ENCODE measurements at places on chromosomes 13 and 19. TPM values are rescaled to one million over a fixed set of nuclear protein-coding genes. Genes with fewer than 3 reads are reported as not detected.

DNA sequence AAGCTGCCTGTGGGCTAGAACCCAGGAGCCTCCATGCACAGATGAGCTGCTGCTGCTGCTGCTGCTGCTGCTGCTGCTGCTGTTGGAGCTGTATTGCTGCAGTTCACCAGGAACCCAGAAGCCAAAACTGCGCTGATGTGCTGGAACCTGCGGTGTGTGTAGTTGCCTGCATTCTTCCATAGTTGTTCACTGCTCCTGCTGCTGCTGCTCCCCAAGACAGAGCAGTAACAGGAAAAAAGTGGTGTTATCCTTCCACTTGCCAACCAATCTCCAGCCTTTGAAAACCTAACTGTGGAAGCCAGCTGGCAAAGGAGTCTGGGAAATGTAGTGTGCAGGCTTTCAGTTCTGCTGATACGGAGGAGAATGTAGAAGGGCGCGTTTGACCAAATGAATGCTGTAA is 37.9 kb downstream of the ARHGAP35 start:
- peaks cover 9% of the 10 kb centered on the region for H3K4me1 ChIP-seq
- DNase-seq, result no peak
- no peaks in the 10 kb centered on the region for H3K36me3 ChIP-seq
- H3K27ac ChIP-seq, result no peak overlapping the region
- H3K27me3 ChIP-seq, result no peaks in the 10 kb centered on the region
- H3K4me3 ChIP-seq, result no peak overlapping the region

GRCh38 chr19:45423589-45424190 is at the start of gene ERCC1:
ERCC1 (minus strand) TSS chr19:45423917; CDS start chr19:45423374, 543 bp downstream.
- peak within 1 kb of the TSS; percentile 96 for H3K27ac ChIP-seq
- H3K27me3 ChIP-seq, result no peaks in the 10 kb centered on the region
- H3K36me3 ChIP-seq, result peaks cover 20% of the 10 kb centered on the region
- peak; percentile 94 for DNase-seq
- peaks cover 4% of the 10 kb centered on the region for H3K4me1 ChIP-seq

- peaks cover 23% of the 10 kb centered on the region for H3K27me3 ChIP-seq
- peak; percentile 36 for DNase-seq
- no peak overlapping the region for H3K27ac ChIP-seq
- H3K4me1 ChIP-seq, result peaks cover 15% of the 10 kb centered on the region
- no peaks in the 10 kb centered on the region for H3K36me3 ChIP-seq
Observed at GRCh38 chr19:53908106-53908934, 758 bp upstream of the CACNG7 start.

DNA sequence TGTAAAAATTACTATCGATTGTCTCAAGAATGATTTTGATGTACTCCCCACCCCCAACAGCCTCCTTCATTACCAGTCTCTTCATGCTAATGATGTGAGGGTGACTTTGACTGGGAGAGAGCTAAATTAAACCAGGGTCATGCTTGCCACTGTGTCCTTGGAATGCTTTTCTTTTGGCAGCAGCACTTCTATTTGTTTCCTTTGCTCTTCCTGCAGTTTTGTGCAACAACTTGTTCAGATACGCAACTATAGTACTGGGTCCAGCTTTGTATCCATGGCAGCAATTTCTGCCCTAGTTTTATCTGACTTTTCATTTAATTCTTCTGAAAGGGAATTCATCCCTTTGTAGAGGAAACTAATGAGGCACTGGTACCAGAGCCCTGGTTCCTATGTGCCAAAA is 2792.1 kb downstream of the PCDH9 start:
- DNase-seq, result no peak
- H3K4me3 ChIP-seq, result no peak overlapping the region
- H3K36me3 ChIP-seq, result no peaks in the 10 kb centered on the region
- H3K27ac ChIP-seq, result no peak overlapping the region

GRCh38 chr13:32423592-32423991 is 4.3 kb downstream of the N4BP2L1 start:
- no peak overlapping the region for H3K4me3 ChIP-seq
- no peaks in the 10 kb centered on the region for H3K36me3 ChIP-seq
- no peak overlapping the region for H3K27ac ChIP-seq
- DNase-seq, result no peak
- no peaks in the 10 kb centered on the region for H3K27me3 ChIP-seq

DNA sequence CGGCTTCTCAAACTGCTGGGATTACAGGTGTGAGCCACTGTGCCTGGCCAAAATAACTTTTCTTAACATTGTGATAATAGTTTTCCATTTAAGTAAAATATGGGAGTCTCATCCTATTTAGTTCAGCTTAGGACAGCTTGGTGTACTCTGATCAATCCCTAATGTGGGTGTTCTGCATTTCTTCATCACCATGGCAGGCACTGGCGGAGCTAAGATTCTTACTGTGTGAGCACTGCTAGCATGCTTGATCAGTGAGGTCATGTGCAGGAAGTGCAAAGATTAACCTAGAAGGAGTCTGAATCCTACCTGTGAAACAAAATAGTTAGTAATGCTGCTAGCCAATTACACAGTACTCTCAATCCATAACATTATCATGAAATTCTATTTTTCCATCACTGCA is 1684.2 kb upstream of the SLC10A2 start:
- H3K4me1 ChIP-seq, result no peaks in the 10 kb centered on the region
- H3K27me3 ChIP-seq, result no peaks in the 10 kb centered on the region
- no peak overlapping the region for H3K27ac ChIP-seq
- no peak overlapping the region for H3K4me3 ChIP-seq
- no peak for DNase-seq

DNA sequence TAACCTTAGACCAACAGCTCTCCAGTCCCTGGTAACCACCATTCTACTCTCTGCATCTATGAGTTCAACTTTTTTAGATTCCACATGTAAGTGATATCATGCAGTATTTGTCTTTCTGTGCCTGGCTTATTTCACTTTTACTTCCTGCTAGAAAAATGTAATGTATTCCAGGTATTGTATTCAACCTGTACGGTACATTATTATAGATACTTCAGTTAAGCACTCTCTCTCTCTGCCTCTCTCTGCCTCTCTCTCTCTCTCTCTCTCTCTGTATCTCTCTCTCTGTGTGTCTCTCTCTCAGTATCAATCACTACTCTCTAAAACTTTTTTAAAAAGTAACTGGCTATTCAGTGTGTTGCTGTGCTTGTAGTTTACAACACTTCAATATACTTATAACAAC is 8.4 kb downstream of the DACH1 start:
- H3K27ac ChIP-seq, result no peak overlapping the region
- H3K36me3 ChIP-seq, result no peaks in the 10 kb centered on the region
- peaks cover 21% of the 10 kb centered on the region for H3K4me1 ChIP-seq
- DNase-seq, result no peak
- no peaks in the 10 kb centered on the region for H3K27me3 ChIP-seq

GRCh38 chr13:74136084-74136658 is 2.0 kb upstream of the KLF12 start:
- DNase-seq, result peak; percentile 41
- H3K27me3 ChIP-seq, result no peaks in the 10 kb centered on the region
- H3K27ac ChIP-seq, result peak overlapping the region; percentile 98
- H3K36me3 ChIP-seq, result no peaks in the 10 kb centered on the region
- H3K4me1 ChIP-seq, result no peaks in the 10 kb centered on the region

DNA sequence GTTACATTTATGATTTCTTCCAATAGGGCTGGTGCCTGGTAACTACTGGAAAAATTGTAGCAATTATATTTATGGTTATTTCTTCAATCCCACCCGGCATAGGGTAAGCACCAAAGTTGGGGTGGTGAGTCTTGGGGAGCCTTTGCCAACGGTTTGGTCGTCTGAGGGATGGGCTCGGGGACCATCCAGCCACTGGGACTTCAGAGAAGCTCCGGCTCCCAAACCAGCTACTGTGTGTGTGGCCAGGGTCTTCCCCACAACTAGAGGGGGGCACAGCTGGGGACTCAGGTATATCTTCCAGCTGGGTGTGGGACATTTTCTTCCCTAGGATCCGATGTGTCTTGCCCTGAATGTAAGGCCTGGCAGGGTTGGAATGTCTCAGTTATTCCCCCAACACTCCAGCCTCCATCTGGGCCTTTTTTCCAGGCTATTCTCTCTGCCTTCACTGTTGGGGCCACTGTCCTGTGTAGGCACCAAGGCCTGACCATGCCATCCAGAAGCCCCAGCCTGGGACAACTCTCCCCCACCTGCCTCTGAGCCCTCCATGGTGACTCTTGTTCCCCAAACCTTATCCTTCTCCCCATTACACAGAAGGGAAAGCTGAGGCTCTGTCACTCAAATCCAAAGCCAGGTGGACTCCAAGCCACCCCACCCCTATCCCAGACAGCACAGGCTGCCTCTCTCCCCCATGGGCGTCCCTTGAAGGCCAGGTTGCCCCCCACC is 1.1 kb upstream of the IFI30 start:
- no peak for DNase-seq
- H3K27me3 ChIP-seq, result no peaks in the 10 kb centered on the region
- H3K36me3 ChIP-seq, result no peaks in the 10 kb centered on the region
- peaks cover 33% of the 10 kb centered on the region for H3K4me1 ChIP-seq
- H3K27ac ChIP-seq, result no peak overlapping the region

The NTN5 gene
- not detected for total RNA-seq

The TEX26 gene
- total RNA-seq, result not detected

The TSHZ3 gene
- total RNA-seq, result 3.2 TPM

Measured in heart right ventricle (tissue), 16 donors.